ENCODE measurements at places on chromosomes 5 and 9. TPM values are rescaled to one million over a fixed set of nuclear protein-coding genes. Genes with fewer than 3 reads are reported as not detected.

The EIF4E1B gene
- not detected for total RNA-seq

The SLC26A2 gene
- 12.6 TPM for total RNA-seq

The MPDZ gene
- 38.0 TPM for total RNA-seq

The ANKRD18A gene
- total RNA-seq: 7.0 TPM

The CPEB4 gene
- 16.0 TPM for total RNA-seq

The CEP72 gene
- total RNA-seq: 3.6 TPM

The EQTN gene
- not detected for total RNA-seq

The FAM114A2 gene
- total RNA-seq: 50.6 TPM

The NFIB gene
- total RNA-seq: 40.7 TPM

The EXOSC2 gene
- total RNA-seq: 23.2 TPM

The GDNF gene
- 1.2 TPM for total RNA-seq

The TYRP1 gene
- not detected for total RNA-seq

The LCN10 gene
- not detected for total RNA-seq

The OTP gene
- total RNA-seq: not detected

The SET gene
- total RNA-seq: 552 TPM

The FAM120AOS gene
- total RNA-seq: 37.4 TPM

The GRXCR2 gene
- not detected for total RNA-seq

The MAMDC4 gene
- 1.3 TPM for total RNA-seq

The ARRDC3 gene
- total RNA-seq: 90.8 TPM

Data from smooth muscle cell of trachea (primary cell).